Frontal cortex (tissue), 4 donors: ENCODE measurements at places on chromosomes 1 and 21. TPM values are rescaled to one million over a fixed set of nuclear protein-coding genes. Genes with fewer than 3 reads are reported as not detected.

Gene SEC16B
- not detected for total RNA-seq

Gene AVPR1B
- total RNA-seq: not detected

Gene NGF
- total RNA-seq: 0.82 TPM

Gene RCSD1
- total RNA-seq: 4.5 TPM

Gene E2F2
- 1.2 TPM for total RNA-seq

Gene PADI3
- total RNA-seq: not detected

- no peak for DNase-seq
These were observed 143.2 kb upstream of the CSF3R start for GRCh38 chr1:36625935-36626310.

DNA sequence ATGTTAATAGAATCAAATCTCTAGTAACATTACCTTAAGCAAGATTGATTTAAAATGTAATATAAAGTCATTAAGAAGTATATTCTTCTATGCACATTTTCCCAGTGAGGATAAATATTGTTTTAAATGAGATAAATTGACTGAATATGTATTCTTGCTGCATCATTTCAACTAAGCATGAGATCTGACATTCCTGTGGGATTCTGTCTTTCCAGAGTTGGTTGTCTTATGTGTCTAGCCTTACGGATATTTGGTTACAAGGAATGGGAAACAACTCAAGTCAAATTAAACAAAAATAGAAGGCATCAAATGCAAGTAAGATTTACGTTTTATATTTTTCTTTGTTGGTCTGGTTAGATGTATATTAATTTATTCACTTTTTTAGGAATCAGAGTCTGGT, 287.5 kb downstream of the PTGER3 start:
- no peak for DNase-seq

GRCh38 chr21:42523941-42524340, 10.3 kb downstream of the SLC37A1 start:
- no peak for DNase-seq

DNA sequence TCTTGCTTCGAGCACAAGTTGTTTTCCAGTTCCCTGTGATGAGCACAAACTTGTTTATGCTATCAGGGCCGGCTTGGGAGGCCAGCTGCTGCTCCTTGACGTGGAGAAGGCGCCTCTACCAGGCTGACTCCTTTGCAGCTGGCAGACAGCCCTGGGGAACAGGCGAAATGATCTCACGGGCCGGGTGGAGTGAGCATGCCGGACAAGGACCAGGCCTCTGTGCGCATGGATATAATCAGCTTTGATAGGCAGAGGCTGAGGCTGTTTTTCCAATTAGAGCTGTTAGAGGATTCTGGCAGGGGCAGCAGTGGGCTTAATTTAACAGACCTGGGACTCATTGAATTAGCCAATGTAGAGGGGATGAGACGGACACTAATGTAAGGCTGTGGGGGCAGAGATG, 38.9 kb downstream of the FAM163A start:
- DNase-seq: no peak

DNA sequence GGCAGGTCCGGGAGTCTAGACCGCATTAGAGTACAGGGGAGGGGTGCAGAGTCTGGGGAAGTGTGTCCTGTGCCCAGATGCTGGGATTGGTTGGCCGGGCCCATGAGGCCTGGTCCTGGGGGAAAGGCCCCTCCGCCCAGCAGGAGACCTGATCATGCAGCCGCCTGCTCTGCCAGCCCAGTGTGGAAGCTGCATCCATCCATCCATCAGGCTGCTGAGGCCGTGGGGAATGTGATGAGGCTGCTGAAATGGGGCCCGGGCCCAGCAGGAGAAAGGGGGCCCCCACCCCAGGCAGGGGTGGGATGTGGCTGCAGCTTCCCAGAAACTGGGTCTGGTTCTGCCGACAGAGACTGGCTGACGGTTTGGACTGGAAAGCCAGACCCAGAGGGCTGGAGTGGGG, 37.2 kb downstream of the EPHA2 start:
- DNase-seq: no peak

GRCh38 chr1:168835176-168835575, 106.2 kb upstream of the DPT start:
- DNase-seq: no peak
